Progenitor cell of endocrine pancreas (in vitro differentiated cells): ENCODE measurements at places on chromosomes 4 and X.
A peak's percentile ranks its signal among the peaks of the same experiment; 100 is the strongest.

GRCh38 chr4:123806056-123806455 lies 409.5 kb downstream of the SPRY1 start:
- no peak for DNase-seq

- DNase-seq: no peak
These were observed 67.4 kb downstream of the ENPP6 start for GRCh38 chr4:184150102-184150839.

GRCh38 chr4:138910914-138911336 lies 104.7 kb upstream of the NOCT start:
- DNase-seq: peak; percentile 12

DNA sequence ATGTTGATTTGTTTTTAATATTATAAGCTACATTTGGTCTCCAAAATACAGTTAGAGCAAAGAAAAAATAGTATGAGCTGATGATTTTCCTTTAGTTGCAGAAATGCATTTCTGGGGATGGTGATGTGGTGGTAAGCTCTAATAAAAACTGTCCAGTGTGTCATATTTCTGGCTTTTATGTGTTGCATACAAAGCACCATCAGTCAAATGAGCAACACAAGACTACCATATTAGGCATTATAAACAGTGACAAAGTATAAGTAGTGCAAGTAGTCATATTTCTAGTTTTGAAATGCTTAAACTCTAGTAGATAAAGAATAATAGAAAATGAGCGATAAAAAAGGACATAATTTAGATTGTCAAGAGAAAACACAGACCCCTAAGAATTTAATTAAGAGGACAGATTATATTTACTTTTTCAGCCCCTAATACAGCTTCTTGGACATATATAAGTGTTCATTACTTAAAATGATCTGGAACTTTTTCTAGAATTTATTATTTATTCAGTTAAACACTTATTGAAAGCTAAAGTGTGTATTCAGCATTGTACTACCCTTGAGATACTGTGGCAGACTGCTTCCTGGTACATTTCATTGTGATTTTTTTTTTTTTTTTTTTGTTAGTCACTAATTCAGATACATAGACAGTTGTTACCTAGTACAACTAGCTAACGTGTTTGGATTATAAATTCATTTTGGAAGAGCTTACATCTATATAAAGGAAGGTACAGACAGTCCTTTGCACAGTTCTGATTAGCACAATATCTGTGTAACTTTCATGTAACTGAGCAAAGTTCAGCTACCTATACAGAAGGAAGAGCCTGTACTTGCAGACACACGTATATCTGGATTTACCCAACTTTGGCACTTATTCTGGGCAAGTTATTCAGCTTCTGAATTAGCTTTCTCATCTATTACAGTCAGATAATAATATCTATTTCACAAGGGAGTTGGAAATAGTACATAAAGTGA lies 22.3 kb downstream of the RAP1GDS1 start:
- no peak for DNase-seq

- no peak for DNase-seq
These were observed 643 bp downstream of the FHL1 start for GRCh38 chrX:136147976-136148375.

GRCh38 chr4:110626532-110627153 lies 3.8 kb upstream of the PITX2 start:
- DNase-seq: no peak

GRCh38 chr4:182562350-182562749 lies 319.1 kb downstream of the TENM3 start:
- no peak for DNase-seq

DNA sequence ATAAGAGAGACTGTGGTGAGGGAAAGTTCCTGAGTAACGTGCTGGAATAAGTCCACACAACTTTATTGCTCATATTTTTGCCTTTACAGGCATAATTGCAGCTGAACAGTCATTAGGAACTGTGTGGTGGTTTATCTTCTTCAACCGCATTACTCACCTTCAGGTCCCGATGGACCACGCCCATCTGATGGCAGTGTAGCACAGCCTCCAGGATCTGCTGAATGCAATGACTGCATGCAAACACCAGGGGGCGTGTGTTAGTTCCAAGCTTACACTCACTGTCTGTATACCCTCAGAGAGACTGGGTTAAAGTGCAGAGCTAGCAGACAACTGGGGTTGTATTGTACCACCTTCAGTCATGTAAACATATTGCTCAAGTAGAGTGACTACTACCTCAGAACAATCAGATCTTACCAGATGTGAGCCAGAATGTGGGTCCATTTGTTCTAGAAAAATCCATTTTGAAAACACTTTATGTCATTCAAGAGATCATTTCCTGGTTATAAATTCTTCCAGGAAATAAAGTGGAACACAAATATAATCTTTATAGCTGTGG lies 214.0 kb downstream of the CAMK2D start:
- peak; percentile 60 for DNase-seq

GRCh38 chr4:6701371-6701770 lies 7.7 kb downstream of the S100P start:
- no peak for DNase-seq

GRCh38 chr4:78776729-78777575 lies 802 bp downstream of the BMP2K start:
- DNase-seq: peak; percentile 19

DNA sequence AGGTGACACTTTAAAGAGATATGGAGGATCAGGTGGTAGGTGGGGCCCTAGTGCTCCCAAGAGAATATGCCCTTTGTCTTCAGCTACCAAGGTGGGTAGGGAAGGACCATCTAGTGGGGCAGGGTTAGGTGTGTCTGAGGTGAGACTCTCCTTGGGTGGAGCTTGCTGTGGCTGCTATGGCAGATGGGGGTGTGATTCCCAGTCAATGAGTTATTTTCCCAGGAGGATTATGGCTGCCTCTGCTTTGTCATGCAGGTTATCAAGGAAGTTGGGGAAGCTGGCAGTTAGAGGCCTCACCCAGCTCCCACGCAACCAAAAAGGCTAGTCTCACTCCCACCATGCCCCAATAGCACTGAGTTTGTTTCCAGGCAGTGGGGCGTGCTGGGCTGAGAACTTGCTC lies 18.0 kb upstream of the SPIN2A start:
- no peak for DNase-seq

- no peak for DNase-seq
These were observed 326.9 kb downstream of the NAF1 start for GRCh38 chr4:162839814-162840213.

DNA sequence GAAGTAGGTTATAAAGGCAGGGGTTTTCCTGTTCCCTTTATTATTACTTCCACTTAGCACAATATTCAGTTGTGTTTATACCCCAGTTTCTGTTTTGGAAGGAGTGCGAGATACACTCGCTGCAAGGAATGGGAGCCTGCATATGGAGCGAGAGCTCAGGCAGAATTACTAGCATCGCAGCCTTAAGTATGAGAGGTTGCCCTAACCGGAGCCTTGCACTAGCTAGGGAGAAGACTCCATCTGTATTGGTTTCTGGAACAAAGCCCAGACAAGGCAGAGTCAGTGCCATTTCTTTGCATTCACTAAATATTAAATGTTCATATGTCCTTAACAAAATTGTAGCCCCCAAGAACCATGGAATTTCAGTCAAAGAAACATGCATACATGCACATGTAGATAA lies 6.2 kb upstream of the DCTD start:
- DNase-seq: no peak

GRCh38 chrX:110155759-110156158 lies 152.8 kb downstream of the TMEM164 start:
- DNase-seq: no peak

- DNase-seq: no peak
These were observed 275.0 kb downstream of the PARM1 start for GRCh38 chr4:75207902-75208301.

DNA sequence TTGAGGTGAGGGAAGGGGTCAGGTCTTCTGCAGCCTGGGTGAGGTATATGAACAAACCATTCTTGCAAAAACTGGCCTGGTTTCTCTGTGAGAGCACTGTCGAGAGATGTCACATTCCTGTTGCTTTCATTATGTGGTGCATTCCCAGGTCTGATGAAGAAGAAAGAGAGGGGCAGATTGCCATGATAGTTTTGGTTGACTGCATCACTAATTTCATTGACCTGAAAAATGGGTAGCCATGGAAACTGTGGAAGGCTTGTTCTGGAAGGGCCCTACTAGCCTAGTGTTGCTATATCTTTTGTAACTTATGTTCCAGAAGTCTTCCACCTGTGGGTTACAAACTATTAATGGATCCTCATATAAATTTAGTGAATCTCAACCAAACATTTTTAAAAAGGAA lies 32.9 kb upstream of the CYBB start:
- DNase-seq: no peak

- no peak for DNase-seq
These were observed 168.1 kb upstream of the MAP3K15 start for GRCh38 chrX:19683358-19683757.

- DNase-seq: no peak
These were observed 146.7 kb upstream of the CXXC4 start for GRCh38 chr4:104641418-104641817.

DNA sequence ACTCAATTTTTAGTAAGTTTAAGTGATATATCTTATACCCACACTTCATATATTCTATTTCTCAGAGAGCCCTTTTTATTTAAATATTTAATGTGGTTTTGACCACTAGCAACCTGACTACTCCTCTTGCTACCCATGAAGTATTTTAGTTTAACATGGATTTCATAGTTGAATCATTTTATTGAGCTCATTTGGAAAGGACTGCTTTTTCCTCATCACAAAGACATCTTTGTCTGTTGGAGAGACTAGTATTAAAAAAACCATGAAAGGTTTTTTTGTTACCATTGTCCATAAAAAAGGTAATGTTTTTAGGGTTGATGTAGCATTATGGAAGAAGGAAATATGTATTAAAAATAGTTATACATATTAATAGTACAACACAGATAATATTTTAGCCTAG lies 139.5 kb downstream of the RAPGEF2 start:
- no peak for DNase-seq

GRCh38 chrX:2499507-2499906 lies 1.3 kb downstream of the DHRSX start:
- DNase-seq: no peak

DNA sequence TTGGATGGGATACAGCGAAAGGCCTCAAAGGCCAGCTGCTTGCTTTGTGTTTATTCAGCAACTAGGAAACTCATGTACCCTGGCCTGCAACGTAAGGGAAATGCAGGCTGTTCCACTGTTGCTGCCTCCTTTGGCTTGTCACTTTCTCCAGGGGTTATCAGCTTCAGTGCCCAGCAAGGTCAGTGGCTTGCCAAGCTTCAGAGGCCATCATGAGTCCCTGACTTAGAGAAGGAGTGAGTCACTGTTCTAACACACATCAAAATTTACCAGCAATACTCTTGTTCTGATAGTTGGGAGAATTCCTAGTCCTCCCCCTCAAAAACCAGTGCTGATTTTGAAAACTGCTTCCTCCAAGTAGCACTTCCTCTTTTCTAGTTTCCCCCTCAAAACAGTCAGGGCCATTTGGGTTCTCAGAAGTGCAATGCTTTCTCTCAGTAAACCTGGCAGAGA lies 250.8 kb downstream of the ARHGAP24 start:
- DNase-seq: no peak

DNA sequence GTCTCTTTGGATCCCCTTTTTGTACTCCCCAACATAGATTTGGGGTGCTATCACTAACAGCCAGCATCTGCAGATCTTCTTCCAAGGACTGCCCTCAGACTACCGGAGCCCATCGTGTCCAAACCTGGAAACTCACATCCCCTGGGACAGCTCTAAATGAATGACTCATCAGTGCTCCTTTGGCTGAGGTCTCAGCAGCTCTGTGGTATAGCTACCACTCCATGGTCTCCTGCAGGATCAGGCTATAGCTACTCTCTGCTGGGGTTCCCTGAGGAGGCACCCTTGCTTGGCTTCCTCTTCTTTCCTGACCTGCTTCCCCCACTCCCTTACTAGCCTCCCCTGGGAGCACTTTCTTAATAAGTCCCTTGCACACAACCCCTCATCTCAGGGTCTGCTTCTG lies 97.5 kb upstream of the PRPS2 start:
- no peak for DNase-seq

GRCh38 chr4:57086031-57086723 lies 24.0 kb downstream of the IGFBP7 start:
- DNase-seq: no peak

DNA sequence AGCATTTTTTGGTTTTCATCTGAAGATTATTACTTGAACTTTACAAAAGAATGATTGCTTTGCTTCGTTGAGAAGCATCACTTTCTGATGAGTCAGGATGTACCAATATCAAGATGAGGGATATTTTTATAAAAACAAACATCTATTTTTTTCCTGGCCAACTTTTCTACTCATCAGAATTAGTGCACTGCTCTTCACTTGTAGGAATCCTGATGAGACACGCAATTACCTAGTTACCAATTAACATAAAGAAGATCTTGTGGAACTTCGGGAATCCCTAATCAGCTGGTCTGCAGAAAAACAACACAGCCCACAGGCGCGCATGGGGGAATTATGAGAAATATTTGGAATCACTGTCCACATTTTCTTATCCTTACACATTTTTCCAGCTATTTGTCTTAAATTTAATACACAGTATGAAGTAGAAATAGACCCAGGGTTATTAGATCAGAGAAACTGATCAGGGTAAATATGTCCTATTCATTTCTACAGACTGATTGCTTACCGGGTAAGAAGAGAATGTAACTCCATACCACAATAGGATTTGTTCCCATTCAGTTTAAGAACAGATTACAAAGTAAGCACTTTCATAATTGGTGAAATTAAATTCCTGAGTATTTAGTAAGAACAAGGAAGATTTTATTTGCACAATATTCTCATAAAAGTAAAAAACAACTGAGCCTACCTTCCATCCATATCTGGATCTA lies 50.9 kb downstream of the MFAP3L start:
- DNase-seq: no peak

- DNase-seq: no peak
These were observed 59.7 kb downstream of the AFM start for GRCh38 chr4:73541251-73541650.

DNA sequence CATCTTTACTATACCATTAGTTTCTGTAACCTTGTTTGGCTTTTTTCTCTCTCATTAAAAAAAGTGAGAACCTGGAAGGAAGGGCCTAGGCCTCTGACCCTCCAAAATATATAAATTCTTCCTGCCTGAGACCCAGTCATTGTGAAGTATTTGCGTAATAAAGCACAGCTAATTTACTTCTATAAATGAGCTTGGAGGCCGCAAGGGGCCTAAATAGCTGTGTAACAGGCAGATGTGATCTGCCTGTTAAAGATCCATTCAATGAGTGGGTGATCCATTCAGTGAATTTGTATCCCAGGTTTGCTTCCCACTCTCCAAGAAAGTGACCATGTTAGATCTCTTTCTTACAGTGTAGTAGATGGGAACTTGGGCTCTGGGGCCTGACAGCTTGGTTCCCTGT lies 595 bp upstream of the PYURF start:
- DNase-seq: no peak

DNA sequence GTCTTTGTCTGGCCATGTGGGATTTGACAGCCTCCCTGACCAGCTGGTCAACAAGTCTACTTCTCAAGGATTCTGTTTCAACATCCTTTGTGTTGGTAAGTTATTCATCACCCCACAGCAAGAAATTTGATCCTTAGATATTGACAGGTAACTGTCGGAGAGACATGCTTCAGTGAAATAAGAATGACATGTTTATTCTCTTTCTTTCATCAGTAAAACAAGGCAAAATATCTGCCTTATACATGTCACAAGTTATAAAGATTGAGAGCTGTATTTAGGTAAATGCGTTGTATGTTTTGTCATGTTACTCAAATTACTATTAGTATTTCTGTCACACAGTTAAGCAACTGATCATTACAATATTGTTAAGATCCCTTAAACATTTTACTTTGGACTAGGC lies 46.9 kb downstream of the SEPTIN11 start:
- no peak for DNase-seq

- DNase-seq: no peak
These were observed 27.5 kb downstream of the ARX start for GRCh38 chrX:24988314-24988713.
